ENCODE measurements at places on chromosomes 7 and 10.

DNA sequence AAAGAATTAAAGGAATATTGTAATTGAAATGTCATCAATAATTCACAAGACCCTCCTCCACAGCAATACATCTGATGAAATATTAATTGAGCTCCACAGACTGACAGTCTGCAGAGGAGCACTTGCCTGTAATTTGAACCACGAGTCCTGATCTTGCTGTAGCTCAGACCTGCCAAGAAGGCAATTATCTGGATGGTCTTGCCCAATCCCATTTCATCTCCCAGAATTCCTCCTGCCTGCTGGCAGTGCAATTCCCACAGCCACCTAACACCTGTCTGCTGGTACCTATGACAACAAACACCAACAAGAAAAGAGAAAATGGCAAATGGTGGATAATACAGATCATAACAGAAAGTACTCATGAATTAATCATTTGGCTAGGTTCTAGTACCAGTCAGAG, 38.5 kb downstream of the ERCC6 start:
- no peak for DNase-seq

GRCh38 chr7:136859803-136860202, 8.6 kb upstream of the CHRM2 start:
- DNase-seq: no peak

DNA sequence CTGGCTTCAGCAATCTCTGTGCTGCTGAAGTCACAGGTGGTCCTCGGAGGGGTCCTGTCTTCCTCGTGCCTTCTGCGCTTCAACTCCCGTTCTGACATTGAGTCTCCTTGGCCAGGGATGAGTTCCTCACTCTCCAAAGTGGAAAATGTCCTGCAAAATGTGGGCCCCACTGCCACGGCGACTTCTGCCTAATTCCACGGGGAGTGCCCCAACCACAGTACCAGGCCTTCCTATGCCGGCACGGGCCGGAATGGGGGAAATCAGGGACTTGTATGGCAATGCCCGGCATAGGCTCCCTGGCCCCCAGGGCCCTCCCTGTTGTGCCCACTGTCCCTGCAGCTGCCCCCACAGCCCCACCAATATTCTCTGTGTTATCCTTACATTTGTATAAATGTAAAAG, 420.5 kb downstream of the TCERG1L start:
- DNase-seq: no peak

DNA sequence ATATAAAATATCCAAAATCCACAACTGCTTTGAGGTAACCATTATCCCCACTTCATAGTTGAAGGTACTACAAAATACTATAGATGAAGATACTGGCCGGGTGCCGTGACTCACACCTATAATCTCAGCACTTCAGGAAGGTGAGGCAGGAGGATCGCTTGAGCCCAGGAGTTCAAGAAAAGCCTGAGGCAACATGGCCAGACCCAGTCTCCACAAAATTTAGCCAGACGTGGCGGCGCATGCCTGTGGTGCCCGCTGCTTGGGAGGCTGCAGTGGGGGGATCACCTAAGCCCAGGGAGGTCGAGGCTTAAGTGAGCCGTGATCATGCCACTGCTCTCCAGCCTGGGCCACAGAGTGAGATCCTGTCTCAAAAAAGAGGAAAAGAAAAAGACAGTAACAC, 21.7 kb downstream of the TMEM254 start:
- no peak for DNase-seq

DNA sequence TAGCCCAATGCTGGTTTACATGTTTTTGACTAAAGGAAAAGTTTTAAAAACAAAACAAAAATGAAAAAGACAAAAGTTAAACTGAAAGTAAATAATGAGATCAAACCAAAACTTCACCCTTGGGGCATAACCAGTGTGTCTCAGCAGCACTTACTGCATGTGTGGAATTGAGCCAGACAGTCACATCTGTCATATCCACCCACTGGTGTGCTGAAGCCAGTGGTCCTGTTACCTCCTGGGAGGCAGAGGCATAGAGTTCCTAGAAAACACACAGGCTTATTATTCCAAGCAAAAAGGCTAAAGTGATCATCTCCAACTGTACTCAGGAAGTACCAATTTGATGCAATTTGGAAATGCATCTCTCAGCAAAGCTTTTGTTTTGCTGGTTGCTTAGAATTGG, 40.4 kb downstream of the ASAH2 start:
- no peak for DNase-seq

- no peak for DNase-seq
Observed at GRCh38 chr10:103663802-103664201, 170.3 kb downstream of the NEURL1 start.

DNA sequence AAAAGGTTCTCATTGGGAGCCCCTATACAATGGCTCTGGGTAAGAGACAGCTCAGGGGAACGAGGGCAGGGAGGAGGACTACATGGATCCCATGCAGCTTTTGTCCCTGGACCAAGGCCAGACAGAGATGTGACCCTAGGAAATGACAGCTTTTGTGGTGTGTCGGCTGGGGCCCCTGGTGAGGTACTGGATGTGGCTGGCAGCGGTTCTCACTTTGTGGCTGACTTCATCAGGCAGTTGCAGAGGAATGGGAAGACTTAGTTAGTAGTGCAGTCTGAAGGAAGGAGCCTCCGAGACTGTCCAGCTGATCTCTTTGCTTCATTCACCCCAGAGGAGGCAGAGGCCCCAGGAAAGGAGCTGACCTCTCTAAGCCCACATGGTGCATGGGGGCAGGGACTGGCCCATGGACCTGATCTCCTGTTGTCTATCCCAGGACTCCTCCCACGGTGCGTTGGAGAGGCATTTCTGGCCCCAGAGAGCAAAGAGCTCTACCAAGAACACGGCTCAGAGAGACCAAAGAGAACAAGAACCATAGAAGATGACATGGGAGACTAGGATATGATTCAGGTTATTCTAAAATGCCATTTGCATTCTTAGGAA, 202.9 kb downstream of the RPS24 start:
- DNase-seq: no peak

DNA sequence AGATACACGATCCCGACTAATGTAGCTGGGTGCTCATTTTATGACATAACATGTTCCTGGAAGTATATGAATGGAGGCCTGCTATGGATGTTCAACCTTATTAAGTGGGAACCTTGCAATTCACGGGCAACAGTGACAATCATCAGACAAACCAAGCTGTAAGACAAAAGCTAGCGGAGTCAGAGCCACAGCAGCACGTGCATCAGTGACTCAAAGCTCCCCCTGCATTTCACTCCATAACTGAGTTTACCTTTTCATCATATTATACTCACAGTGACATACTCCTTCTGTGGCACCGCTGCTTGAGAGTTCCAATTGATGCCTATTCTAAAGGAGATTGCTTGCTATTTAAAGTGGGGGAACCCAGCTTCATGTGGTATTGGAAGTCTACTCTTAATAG, 176.0 kb upstream of the PITRM1 start:
- DNase-seq: no peak

DNA sequence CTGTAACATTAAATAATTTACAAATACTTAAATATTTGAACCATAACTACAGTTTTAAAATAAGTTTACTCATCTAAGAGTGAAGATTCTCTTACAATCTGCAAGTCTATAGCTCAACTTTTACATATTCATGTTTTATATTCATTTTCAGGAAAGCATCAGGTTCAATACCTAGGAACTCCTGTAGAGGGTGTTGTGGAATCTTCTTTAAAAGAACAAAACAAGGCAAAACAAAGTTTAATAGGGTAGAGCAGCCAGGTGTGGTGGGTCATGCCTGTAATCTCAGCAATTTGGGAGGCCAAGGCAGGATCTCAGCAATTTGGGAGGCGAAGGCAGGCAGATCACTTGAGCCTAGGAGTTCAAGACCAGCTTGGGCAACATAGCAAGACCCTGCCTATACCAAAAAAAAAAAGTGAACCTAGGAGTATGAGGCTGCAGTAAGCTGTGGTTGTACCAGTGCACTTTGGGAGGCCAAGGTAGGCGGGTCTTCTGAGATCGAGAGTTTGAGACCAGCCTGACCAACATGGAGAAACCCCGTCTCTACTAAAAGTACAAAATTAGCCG, 45.1 kb downstream of the ST8SIA6 start:
- DNase-seq: no peak

- no peak for DNase-seq
Observed at GRCh38 chr10:133235265-133235855, 2.3 kb upstream of the VENTX start.

DNA sequence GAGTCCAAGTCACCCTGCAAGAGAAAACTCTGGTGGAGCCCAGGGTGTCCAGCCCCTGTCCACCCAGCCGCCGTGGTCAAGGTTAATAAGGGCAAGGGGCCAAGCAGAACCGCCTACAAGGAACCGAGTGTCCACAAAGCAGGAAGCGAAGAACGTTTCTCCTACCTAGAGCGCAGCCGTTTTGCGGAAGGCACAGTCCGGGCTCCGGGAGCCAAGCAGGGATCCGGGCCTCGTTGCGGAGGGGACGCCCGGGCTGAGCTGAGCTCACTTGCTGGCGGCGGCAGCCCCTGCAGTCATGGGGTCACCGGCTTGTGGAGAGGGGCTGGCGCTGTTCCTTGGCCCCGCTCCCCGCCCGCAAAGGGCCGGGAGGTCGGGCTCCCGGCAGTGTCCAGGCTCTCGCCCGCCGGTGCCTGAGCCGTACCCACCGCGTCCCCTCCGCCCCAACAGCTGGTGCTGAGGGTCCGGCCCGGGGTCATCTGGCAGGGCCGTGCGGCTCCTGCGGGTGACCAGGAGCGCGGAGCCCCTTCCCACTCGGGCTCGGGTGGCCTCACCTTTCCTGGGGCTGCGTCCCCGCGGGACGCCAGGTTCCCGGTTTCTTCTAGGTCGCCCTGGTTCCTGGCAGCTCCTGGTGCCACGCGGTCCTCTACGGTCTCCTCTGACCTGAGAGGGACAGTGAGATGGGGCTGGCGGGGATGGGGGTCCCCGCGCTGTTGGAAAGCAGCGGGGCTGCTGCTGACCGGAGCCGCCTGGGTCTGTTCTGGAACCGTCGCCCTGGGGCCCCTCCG, 14.0 kb upstream of the ZNF273 start:
- DNase-seq: no peak

DNA sequence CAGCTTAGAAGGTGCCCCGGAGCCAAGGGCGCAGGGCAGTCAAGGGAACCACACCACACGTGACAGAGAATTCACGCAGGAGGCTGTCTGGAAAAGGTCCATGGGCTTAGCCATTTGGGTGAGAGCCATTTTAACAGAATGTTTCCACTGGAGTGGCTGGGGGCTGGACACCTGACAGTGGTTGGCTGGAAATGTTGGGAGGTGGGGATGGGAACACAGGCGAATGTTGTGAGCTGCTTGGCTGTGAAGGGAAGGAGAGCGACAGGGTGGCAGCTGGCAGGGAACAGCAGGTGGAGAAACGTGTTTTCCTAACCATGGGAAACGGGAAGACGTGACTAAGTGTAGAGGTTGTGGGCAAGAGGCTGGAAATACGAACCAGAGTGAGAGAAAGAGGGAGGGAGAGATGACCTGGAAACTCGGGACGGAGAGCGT, 100.5 kb upstream of the ZNF32 start:
- DNase-seq: no peak

DNA sequence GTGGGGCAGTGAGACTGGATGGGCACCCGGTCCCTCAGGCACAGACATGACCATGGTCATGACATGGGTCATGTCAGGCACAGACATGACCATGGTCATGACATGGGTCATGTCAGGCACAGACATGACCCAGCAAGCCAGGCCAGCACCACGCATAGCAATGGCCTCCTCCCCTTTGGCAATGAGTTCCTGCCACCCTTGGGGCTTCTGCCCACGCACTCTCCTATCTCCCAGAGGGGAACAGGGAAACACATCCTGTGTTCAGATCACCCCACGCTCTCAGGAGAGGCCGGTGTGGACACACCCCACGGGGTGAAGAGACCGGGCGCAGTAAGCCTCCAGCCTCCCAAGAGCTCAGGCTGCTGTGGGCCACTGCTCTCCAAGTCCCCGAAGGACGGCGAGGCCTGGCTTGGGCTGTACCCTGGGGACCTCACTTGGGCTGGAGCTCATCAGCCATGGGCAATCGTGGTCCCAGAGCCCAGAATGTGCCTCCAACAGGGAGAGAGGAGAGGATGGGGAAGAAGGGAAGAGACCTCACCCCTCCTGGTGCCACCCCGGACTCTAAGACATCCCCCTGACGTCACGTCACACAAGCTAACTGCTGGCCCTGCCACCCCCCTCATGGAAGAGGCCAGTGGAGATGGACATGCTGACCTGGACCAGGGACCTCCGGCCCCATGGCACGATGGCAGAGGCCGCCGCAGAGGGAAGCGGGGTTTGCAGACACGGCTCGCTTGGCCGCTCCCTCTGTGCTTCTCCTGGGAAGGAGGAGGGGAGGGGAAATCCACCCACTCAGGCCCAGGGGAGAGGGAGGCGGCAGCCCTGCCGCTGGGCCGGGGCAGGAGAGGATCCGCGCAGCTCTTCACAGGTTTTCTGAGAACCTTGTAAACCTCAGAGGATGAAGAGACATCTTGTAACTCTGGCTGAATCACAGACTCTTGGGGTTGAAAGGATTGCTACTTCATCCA, 269.6 kb downstream of the ELFN1 start:
- DNase-seq: peak; percentile 17

Data from fibroblast of skin of right biceps (primary cell).